ENCODE measurements at places on chromosomes 4 and X.

DNA sequence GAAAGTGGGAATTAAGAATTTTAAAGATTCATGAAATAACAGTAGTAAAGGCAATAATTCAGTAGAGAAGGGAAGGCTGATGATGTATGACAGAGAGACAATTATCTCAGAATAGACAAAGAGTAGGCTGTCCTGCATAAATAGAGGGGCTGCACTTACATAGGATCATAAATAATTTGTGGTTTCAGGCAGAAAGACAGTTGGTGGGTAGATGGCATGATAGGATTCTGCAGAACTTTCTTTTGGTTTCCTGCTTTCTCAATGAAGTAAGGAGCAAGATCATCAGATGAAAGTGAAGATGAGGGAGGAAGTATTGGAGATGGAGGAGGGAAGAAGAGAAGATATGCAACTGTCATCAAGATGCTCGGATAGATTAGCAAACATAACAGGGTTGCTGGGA lies 604.9 kb upstream of the ZFP42 start:
- no peak for DNase-seq

- no peak for DNase-seq
Measured at GRCh38 chr4:185933078-185933581, 121.1 kb upstream of the SORBS2 start.

DNA sequence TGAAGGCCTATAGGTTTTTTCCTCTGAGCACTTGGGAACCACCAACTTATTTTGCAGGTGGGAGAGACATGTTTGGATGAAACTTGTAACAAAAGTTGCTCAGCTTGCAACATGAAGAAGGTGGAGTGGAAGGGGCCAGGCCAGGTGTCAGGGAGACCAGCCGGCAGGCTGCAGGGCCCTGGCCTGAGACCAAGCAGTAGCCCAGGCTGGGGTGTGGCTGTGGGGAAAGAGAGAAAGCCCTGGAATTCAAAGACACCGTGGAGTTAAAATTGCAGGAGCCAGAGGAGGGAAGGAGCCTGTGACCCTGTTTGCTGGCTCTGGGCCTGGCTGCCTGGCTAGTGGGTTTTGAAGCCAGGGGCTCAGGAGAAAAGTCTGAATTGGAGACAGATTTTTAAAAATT lies 43.4 kb downstream of the EFNB1 start:
- no peak for DNase-seq

DNA sequence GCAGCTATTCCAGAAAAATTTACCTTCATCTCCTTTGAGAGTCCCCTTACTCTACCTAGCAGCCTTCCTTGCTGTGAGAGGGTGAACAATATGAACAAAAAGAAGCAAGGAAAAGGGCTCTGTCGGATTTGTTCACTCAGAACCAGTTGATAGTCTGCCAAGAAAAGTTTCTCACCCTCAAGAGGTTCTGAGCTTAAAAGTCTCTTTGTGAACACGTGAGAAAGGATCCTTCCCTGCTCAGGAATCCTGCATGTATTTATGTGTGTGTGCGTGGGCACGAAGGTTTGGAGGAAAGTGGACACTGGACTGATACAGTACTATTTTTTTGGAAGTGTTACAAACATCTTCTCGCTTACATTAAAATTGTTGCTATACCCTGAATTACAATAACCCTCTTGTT lies 178.6 kb upstream of the JADE1 start:
- DNase-seq = no peak

DNA sequence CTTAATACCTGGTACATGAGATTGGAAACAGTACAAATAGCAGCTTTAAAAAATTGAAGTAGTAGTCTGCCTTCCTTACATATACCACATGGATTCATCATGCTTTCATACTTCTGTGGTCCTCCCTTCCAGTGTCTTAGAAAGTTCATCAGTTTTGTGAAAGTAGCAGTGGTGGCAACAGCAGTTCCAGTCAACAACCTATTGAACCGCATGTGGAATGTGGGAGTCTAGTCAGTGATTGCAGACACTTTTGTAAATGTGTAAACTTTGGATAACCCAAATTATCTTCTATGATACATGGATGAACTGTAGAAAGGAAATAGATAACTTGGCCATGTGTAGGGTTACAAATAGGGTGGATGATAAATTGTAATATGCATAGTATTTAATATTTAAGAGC lies 34.1 kb downstream of the FNIP2 start:
- no peak for DNase-seq

DNA sequence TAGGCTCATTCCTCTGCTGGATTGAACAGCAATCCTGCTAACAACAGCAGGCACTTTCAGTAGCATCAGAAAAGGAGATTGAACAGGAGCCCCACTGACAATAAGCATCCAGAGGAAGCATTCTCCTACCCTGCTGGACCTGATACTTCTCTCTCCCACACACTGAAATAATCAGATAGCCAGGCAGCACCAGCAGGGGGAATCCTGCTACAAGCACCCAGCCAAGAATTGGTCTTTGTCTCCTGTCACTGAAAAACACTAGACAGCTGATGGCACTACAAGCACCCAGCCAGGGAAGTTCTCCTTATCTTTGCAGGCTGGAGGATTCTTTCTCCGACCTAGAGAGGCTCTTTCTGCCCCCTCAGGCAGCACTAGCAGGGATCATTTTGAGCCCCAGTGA lies 444.3 kb upstream of the GRIA3 start:
- no peak for DNase-seq

DNA sequence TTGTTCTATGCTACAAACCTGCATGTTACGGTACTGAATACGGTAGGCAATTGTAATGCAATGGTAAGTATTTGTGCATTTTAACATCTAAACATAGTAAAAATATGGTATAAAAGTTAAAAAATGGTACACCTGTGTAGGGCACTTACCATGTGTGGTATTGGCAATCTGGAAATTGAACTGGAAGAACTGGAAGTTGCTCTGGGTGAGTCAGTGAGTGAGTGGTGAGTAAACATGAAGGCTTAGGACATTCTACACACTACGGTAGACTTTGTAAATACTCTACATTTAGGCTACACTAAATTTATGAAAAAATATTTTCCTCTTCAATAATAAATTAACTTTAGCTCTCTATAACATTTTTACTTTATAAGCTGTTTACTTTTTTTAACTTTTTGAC lies 78.9 kb downstream of the RRAGB start:
- DNase-seq = no peak

- no peak for DNase-seq
Measured at GRCh38 chr4:23015821-23016220, 323.1 kb downstream of the GBA3 start.

- peak; percentile 81 for DNase-seq
Measured at GRCh38 chr4:2792711-2793585, at the start of gene SH3BP2. Gene SH3BP2 (plus strand): TSS chr4:2793085. CDS start chr4:2820618, 27,533 bp downstream.

GRCh38 chr4:115325836-115326235 lies 212.4 kb upstream of the NDST4 start:
- DNase-seq = no peak

DNA sequence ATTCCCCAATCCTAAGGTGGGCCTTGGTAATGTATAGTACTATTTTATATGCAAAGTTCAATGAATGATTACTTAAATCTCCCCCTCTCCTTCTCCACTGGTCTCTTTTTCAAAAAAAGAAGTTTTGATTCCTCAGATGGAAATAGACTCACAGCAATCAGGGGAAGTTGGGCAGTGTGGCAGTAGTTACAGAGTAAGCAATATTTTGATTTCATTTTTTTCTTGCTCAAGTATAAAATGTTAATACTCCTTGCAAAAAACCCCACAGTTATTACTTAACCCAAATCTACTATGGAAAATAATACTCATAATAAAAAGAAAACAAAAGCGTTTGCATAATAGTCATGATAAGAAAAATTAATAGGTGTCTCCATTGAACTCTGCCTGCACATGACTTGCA lies 56.9 kb upstream of the CXCL8 start:
- DNase-seq = no peak

GRCh38 chrX:147788641-147789350 lies 122.9 kb upstream of the FMR1 start:
- DNase-seq = no peak

GRCh38 chr4:66052426-66052825 lies 382.1 kb upstream of the EPHA5 start:
- DNase-seq = no peak

DNA sequence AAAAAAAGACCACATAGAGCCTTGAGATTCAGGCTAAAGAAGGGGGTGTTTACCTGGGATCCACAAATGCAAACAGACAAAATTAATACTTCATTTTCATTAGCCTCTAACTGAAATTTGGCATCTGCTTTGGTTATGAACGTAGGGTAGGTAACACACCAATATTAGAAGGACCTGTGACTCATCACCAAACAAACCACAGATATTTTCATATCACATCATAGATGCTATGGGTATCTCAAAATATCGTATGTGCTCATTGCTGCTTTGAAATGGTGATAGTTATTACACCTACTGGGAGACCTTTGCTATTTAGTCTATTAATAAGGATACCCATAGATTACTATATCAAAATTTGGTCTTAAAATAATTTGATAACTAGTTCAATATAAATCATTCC lies 180.6 kb upstream of the MAP3K15 start:
- DNase-seq = no peak

DNA sequence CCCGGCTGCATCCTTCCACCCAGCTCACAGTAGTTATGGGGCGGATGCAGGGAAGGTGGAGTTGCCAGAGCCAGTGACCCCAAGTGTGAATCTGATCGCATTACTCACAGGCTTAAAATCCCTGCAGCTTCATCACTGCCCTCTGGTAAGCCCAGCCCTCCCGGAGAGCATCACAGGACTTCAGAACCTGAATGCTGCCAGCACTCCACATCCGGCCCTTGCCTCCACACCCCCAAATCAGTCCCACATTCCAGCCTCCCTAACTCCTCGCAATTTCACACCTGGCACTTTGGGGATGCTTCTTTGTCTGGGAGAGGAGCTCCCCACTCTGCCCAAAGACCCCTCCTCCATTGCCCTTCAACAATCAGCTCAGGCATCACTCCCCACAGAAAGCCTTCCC lies 15.6 kb downstream of the RASL11B start:
- DNase-seq = no peak

- DNase-seq = no peak
Measured at GRCh38 chr4:27789773-27790172, 929.1 kb downstream of the STIM2 start.

DNA sequence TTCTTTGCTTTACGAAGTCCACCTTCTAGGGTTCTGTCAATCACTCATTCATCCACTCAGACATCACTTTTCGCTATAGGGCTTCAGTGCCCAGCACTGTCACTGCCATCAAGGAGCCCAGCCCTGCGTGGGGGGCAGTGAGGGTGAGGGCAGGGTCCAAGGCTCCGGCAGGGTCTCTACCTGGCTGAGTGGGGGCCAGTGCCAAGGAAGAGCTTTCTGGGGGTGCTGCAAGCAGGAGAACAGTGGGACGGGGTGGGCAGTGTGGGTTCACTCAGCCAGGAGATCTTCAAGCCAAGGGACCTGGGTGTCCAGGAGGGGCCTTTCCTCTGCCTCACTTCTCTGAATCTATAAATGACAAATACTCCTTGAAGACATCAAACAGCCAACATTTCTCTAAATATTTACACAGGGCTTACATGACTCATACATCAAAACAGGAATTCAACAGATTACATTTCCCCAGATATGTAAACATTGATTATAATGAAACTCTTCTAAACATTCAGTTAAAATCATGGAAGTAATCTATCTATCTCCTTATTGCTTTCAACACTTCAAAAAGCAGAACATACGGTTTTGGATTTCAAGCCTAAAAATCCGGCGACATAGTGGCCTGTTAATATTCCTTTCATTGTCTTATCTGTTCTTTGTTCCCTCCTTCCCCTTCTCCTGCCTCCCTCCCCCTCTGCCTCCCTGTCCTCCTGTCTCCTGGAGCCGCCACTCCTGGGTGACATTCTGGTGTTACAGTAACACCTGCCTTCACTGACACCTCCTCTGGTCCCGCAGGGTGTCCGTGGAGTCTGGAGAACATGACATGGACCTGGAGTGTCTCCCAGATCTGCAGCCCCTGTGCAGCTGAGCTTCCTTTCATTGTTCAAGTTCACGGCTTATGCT lies 94.4 kb upstream of the ADRA2C start:
- DNase-seq = no peak

DNA sequence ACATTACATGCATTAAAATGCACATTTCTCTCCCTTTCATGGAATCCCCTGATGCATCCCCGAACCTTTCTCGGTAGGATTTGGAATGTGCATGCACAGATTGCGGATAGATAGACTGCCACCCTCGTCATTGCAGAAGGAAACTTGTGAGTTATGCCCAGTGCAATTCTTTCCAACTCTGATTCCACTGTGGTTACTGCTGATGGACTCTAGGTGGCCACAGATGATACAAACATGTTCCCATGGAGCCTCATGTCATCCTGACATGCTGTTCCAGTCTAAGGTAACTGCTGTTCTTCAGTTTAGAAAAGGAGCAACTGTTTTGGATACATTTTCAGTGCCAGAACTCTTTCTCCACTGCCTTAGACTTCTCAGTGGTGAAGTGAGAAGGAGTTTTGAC lies 9.1 kb upstream of the VCX3B start:
- DNase-seq = no peak

GRCh38 chr4:173834151-173834550 lies 304.1 kb upstream of the HAND2 start:
- DNase-seq = no peak

DNA sequence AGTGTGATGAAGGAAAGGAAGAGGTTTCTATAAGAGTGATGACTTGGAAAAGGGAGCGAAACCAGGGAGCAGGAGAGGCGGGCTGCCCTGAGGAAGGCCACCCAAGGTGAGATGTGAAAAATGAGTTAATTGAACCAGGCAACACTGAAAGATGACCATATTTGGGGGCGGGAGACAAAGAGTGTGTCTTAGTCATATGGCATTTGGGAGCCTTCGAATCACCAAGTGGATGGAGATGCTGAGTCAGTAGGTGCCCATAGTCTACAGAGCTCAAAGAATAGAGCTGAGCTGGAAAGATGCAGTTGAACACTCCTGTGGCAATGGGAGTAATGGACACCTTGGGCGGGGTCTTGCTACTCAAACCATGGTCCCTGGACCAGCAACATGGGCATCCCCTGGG lies 8.3 kb upstream of the TLR8 start:
- DNase-seq = peak; percentile 6

DNA sequence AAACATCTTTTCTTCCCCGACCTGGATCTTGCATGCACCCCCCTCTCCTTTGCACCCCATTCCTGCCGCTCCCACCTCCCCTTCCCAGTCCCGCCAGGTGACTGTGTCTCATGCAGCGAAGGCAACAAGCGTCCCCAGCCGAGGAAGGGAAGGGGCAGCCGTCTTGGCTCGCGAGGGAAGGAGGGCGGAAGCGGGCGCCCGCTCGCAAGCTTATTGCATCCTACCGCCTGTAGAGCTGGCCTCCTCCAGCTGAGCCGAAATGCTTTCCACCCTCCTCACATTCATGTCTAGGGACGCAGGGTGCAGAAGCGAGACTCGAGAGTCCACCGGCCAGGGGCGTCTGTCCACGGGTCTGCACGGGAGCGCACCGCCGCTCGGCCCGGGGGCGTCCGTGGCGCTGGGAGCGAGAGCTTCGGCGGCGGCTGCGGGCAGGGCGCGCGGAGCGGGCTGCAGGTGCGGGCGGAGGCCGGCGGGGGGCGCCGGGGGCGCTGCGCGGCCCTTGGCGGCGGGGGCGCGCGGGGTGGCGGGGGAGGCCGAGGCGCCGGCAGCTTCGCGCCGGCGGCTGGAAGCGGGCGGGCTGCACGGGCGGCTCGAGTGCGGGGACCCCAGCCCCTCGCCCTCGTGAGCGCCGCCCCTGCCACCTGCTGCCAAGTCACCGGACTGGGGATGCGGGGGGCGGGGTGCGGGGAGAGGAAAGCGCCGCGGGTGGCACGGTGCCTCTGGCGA lies at the start of gene KCNIP4:
Gene KCNIP4 (minus strand): TSS at position 426 of the 726 bp plus-strand sequence.
- no peak for DNase-seq
